ENCODE measurements at places on chromosomes 2 and 18. TPM values are rescaled to one million over a fixed set of nuclear protein-coding genes. Genes with fewer than 3 reads are reported as not detected.

The RTTN gene
- polyA plus RNA-seq = 2.4 TPM

The TDRD15 gene
- polyA plus RNA-seq = not detected

GRCh38 chr18:61308795-61309393 is 24.3 kb upstream of the CDH20 start:
- no peak for DNase-seq

The MARCO gene
- polyA plus RNA-seq = 2.6 TPM

DNA sequence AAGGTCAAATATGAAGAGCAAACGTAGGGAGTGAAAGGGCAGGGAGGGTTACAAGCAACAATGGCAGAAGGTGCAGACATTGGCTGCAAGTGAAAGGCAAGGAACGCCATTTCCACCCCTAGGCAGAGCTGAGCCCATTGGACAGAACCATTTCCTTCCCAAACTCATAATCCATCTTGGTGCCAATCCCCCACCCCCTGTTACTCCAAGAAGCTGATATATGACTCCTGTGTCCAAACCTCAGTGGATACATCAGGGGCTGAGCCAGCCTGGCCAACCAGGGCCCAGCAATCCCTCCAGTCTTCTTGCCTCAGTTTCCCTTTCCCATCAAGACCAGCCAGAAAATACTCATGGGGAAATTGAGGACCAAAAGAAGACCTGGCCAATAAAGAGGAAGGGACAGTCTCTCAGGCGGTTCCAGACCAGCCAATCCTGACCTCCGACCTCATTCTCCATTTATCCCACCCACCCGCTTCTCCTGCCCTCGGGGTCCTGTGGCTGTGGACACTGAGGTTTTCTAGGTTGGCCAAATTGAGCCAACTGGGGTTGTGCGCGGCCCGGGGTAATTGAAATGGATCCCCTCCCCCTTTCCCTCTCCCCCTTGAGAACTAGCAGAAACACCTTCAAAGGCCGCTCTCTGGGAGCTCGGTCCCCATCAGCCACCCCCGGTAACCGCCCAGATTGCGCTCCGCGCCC is 24.8 kb downstream of the TNS1 start:
- DNase-seq = no peak

The KLHL30 gene
- 67.7 TPM for polyA plus RNA-seq

The KCMF1 gene
- polyA plus RNA-seq = 374 TPM

GRCh38 chr18:32298171-32298667 is 108.4 kb downstream of the MEP1B start:
- DNase-seq = no peak

The ANAPC1 gene
- polyA plus RNA-seq = 16.2 TPM

- no peak for DNase-seq
Observed at GRCh38 chr2:165985120-165985519, 31.5 kb upstream of the TTC21B start.

- DNase-seq = no peak
Observed at GRCh38 chr2:208062961-208063360, 37.6 kb upstream of the PLEKHM3 start.

DNA sequence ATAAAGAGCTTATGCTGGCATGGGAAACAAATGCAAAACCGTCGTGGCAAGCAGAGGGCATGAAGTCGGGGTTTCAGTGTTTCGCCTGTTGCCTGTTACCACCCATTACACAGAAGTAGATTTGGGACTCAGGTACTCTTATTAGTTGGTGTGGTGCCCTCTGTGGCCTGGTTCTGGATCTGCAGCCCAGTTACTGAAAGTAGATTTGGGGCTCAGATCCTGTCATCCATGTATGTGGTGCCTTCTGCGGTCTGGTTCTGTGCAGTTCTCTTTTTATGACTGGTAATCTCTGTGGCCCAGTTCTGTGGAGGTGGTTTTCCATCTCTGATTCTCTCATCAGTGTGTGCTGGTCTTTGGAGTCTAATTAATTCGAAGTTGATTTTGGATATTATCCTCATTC is 45.2 kb downstream of the ADNP2 start:
- DNase-seq = no peak

GRCh38 chr2:70388813-70389212 is 86.9 kb upstream of the FAM136A start:
- no peak for DNase-seq

DNA sequence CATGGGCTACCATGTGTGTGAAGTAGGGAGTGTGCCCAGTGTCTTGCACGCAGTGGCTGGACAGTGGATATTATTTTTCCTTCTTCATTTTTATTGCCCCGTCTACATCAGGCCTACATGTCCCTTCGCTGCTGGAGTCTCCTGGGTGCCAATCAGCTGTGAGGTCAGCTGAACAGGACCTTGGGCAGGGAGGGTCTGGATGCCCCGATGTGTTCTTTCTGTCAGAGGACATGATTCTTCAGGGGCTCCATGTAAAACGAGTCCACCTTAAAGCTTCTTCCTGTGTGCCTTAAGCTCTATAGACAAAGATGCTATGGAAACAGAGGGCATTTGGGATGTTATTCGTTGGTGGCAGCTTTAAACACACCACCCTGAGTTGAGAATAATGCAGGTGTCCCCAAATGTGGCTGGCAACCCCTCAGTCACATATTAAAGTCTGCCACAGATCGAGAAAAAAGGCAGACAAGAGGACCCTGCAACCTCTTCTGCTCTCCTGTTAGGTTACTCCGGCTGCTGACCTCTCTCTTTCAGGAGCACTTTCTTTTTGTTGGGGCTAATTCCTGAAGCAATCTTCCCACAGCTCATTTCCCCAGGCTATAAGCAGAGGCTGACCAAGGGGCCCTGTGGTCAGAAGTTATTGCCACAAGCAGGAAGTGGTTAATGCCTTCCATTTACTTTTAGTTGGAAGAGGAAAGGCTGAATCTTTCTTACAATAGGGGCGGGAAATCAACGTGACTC is 20.0 kb downstream of the GREB1 start:
- no peak for DNase-seq

GRCh38 chr2:143604566-143604959 is 475.3 kb downstream of the ARHGAP15 start:
- DNase-seq = no peak

The TCF23 gene
- 0.06 TPM for polyA plus RNA-seq

- no peak for DNase-seq
Observed at GRCh38 chr2:25089605-25090315, 47.9 kb downstream of the EFR3B start.

The XDH gene
- 0.03 TPM for polyA plus RNA-seq

The LTBP1 gene
- 7.3 TPM for polyA plus RNA-seq

The TXNDC2 gene
- polyA plus RNA-seq = not detected

Measured in psoas muscle (tissue), 8 donors.